ENCODE measurements at places on chromosomes 6 and 20. TPM values are rescaled to one million over a fixed set of nuclear protein-coding genes. Genes with fewer than 3 reads are reported as not detected.

Gene ABHD12
- 31.1 TPM for total RNA-seq

Gene SNAP25
- total RNA-seq, result not detected

Gene THEMIS
- total RNA-seq, result 142 TPM

DNA sequence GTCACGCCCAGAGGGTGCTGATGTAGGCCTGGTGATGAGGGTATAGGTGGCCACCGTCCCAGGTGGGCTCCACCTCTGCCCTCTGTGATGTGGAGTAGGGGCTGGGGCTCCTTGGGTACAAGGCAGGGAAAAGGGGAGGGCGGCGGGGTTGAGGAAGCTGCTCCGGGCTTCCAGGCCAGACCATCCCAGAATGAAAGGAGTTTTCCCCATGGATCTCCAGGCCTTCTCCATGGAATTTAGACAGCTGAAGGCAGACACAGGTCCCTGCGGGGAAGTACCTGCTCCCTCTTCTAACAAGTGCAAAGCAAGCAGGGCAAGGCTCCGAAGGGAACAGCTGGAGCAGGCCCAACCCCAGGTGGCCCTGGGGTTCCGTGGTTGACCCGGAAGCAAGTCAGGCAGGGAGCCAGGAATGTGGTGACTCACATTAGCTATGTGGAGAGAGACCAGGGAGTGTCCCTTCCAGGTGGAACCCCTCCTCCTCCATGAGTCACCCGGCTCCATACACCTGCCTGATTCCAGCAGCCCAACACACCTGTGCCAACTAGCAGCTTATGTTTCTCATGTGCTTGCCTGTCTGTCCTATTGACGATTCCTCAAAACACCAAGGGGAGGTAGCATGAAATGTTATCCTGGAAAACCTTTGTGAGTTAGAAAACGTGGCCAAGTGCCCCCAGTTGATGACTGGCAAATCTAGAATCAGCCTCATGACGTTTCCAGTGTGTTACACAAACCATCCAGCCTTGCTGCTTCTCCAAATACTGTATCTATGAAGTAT is 59.7 kb upstream of the SNX9 start:
- H3K27me3 ChIP-seq, result peaks cover 10% of the 10 kb centered on the region
- DNase-seq, result peak; percentile 29
- peak overlapping the region; percentile 46 for H3K4me3 ChIP-seq
- peak overlapping the region; percentile 91 for H3K27ac ChIP-seq
- H3K36me3 ChIP-seq, result no peaks in the 10 kb centered on the region

DNA sequence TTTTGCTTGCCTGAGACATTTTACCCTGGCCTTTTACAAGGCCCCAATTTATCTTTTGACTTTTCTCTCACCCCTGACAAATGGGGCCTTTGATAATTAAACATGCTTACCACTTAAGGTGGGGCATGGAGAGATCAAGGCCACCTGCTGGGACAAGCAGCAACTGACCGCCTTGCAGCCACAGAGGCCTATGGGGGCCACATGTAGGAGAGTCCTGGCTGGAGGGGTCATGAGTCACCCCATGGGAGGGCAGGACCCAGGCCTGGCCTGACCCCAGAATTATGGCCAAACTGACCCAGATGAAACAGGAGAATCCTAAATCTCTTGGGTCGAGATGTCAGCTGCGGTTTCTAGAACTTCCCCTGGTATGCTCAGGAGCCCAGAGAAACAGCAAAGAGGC is 8.5 kb upstream of the OCSTAMP start:
- no peak overlapping the region for H3K27ac ChIP-seq
- DNase-seq, result no peak
- H3K4me3 ChIP-seq, result no peak overlapping the region
- peaks cover 3% of the 10 kb centered on the region for H3K27me3 ChIP-seq
- no peaks in the 10 kb centered on the region for H3K36me3 ChIP-seq

All from activated CD8-positive, alpha-beta T cell treated with anti-CD3 and anti-CD28 coated beads, Interleukin-2, amount 10 ng/mL, durations not matched to agents 7 days and 5 days (primary cell).